ENCODE measurements at places on chromosomes 5 and 9.

DNA sequence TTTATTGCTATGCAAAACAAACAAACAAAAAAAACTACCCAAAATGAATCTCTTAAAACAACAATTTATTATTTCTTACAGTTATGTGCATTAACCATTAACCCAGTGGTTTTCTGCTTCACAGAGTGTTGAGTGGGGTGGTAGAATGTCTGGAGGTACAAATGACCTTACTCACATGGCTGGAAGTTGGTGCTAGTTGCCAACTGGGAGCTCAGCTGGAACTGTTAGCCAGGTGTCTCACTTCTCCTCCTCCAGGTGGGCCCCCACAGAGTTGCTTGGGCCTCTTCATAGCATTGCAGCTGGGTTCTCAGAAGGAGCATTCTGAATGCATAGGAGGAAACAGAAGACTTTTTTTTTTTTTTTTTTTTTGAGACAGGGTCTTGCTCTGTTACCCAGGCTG is 10.5 kb upstream of the B4GALT1 start:
- no peak for DNase-seq

DNA sequence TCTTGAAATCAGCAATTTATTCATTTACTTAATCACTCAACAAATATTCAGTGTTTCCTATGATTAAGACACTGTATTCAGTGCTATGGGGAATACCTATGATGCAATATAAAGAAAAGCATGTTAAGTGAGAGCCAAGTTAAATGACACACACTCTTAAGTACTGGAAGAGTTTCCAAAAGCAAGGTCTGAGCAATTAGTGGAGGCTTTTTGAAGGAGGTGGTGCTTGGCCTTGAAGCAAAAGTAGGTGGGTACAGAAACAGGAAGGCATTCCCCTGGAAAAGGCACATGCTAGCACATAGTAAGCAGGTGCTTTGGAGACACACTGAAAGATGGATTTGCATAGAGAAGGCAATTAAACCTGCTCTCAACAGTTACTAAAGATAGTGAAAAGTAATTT is 4.0 kb downstream of the TSLP start:
- no peak for DNase-seq

- no peak for DNase-seq
Observed at GRCh38 chr5:149083846-149084245, 21.0 kb upstream of the SH3TC2 start.

GRCh38 chr9:88990041-88990728 is 1.1 kb upstream of the S1PR3 start:
- DNase-seq = no peak

GRCh38 chr5:94503677-94504076 is 114.7 kb downstream of the KIAA0825 start:
- no peak for DNase-seq

GRCh38 chr5:115840873-115841272 is 492 bp downstream of the ATG12 start:
- no peak for DNase-seq

DNA sequence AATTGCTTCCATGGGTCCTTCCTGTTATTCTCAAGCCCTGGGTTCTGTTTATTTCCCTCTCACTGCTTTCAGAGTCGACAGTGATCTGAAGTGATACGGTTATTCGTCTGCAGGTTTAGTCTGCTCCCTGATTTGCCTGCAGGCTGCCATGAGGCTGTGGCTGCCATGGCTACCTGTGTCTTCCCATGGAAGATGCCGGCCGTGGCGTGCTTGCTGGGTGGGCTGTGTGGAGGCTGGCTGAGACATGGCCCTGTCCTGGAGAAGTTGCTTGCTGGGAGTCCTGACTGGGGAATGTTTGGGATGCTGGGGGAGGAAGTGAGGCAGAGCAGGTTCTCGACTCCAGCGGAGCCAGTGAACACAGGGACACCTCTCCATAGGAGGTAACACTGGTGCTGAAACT is 104.1 kb upstream of the TBC1D2 start:
- no peak for DNase-seq

DNA sequence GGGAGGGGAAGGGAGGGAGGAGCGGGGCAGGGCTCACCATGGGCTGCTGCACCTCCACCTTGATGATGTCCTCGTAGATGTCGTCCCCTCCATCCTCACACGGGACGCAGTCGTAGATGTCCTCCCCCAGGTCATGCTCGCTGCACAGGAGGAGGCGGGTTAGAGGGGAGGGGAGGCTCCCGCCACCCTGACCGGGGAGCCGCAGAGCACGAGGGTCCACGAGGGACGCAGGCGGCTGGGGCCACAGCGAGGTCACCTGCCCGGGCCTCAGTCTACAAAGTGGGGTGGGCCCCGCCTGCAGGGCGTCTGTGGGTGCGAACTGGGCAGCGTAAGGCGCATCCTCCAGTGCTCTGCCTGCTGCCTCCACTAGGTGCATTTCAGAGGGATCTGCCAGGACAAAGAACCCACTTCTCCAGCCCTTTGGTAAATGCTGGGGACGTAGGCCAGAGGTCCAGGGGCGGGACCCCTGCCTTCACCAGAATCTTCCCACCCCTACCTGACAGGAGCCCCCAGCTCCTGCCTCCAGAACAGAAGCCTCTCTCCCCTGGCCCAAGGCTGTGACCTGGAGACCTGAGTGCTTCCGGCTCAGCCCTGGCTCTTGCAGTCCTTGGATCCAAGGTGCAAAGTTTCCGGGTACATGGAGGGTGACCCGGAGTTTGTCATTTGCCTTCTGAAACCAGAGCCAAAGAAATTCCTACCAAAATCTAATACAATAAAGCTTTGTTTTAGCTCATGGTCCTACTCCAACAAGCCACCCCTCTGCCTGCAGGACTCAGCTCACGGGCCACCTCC is 74.1 kb upstream of the SARDH start:
- DNase-seq = no peak

GRCh38 chr5:158380661-158381060 is 521.7 kb upstream of the CLINT1 start:
- DNase-seq = no peak

DNA sequence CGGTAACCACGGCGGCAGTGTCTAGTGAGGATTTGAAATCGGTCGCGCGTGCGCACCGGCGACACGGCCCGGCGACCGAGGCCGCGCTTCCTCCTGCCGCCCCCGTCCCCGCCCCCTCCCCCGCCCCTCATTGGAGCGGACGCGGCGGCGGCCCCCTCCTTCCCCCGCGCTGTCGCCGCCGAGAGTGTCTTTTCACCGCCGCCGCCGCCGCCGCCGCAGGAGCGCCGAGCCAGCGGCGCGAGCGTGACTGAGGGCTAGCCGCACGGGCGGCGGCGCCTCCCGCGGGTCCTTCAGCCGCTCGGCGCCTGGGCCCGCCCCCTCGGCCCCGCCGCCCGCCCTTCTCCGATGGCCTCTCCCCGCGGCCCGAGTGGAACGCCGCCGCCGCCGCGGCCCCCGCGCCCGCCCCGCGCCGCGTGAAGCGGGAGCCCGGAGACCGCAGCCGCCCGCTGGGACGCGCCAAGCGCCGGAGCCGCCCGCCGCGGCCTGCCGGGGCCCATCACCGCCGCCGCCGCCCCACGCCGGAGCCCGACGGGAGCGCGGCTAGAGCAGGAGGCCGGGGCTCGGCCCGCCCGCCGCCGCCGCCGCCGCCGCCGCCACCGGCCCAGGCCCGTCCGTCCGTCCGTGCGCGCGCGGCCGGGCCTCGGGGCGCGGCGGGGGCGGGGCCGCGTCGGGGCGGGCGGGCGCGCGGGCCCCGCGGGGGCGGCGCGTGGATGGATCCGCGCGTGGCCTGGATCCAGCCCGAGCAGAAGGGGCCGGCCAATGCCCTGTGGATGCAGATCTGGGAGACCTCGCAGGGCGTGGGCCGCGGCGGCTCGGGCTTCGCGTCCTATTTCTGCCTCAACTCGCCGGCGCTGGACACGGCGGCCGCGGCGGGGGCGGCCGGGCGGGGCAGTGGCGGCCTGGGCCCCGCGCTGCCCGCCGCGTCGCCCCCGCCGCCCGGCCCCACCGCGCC is at the start of gene TENT4A:
TENT4A (plus strand) TSS at position 159 of the 952 bp plus-strand sequence; CDS start at position 711, 552 bp downstream.
- DNase-seq = no peak

DNA sequence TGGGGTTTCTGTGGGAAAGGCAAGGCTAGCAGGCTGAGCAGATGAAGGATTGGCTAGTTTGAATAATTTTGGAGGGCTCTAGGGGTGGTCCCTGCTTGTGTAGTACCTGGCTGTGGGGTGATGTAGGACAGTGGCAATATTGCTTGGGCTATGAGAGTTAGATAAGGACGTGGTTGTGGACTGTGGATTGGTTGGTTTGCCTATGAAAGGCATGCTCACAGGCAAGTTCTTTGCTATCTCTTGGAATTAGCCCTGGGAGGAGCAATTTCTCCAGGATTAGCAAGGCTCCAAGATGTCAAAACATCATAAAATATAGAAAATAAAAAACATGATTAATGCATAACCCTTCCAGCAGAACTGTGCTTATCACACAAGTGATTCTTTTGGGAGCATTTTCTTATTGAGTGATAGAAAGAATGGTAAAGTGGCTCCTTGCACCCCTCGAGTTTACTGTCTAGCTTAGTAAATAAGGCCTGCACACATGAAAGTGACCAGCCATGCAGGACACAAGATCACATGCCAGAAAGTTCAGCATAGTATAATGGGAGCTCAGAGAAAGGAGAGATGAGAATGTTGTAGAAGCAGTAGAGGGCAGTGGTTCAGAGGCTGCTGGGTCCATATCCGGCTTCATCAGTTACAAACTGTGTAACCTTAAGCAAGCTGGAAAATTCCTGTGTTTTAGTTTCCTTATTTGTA is 13.8 kb downstream of the AOPEP start:
- no peak for DNase-seq

DNA sequence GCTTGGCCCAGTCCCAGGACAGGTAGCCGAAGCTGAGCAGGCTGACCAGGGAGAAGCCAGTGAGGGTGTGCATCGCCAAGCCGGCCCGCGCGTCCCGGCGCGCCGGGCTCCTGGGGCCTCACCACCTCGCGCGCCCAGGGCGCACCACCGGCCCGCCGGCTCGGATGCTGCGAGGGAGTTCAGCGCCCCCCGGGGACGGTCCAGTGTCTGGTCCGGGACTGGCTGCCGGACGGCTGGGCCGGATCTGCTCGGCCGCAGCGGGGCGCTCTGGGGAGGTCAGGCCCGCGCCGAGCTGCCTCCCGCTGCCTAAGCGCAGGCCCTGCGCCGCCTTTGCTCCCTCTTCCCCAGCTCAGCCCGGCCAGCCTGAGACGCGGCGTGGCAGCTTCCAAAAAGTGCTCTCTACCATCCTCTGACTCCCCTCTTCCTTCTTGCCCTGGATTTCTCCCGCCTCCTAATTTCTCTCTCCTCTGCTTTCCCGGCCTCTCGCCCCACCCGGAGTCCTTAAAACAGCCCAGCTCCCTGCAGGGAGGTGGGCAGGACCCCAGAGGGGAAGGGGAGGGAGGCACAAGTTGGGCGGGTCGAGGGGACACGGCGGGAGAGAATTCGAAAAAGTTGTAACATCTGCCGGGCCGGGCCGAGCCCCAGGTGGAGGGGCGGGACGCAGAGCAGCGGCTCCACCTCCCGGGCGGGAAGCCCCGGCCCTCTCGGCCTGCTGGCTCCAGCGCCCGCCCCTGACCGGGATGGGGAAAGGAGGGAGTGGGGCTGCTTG is at the start of gene ARSI:
ARSI (minus strand) TSS at position 605 of the 769 bp plus-strand sequence; CDS start at position 73, 532 bp downstream.
- no peak for DNase-seq

GRCh38 chr5:125829349-125829748 is 593.9 kb upstream of the GRAMD2B start:
- no peak for DNase-seq

All from gastrocnemius medialis (tissue), 4 donors.